GM19239 (cell line): ENCODE measurements at places on chromosomes 16 and 17.

- no peak for DNase-seq
Observed at GRCh38 chr17:81859906-81860755, at the start of gene P4HB. Gene P4HB (minus strand): TSS chr17:81860535. CDS start chr17:81860471, 64 bp downstream.

DNA sequence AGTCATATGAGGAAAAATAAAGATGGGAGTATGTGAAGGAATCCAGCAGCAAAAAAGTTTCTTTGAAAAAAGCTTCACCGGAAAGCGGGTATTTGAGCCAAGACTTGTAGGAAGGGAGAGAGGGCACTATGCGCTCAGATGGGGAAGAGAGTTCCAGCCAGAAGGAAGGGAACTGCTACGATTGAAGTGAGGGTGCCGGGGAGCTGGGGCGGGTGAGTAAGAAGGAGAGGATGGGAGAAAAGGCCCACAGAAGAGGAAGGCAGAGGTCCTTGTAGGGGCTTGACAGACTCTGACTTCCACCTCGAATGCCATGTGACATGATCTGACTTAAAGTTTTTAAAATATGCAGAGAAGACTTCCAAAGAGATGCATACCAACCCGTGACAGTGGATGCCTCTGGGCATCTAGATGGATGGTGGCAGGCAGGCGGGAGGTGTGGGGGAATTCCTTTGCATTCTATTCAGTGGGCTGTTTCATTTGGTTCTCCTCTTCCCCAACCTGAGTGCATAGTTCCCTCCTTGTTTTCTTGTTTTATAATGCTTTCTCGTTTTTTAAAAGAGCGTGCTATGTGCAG is 44.9 kb downstream of the CDRT4 start:
- DNase-seq = no peak

DNA sequence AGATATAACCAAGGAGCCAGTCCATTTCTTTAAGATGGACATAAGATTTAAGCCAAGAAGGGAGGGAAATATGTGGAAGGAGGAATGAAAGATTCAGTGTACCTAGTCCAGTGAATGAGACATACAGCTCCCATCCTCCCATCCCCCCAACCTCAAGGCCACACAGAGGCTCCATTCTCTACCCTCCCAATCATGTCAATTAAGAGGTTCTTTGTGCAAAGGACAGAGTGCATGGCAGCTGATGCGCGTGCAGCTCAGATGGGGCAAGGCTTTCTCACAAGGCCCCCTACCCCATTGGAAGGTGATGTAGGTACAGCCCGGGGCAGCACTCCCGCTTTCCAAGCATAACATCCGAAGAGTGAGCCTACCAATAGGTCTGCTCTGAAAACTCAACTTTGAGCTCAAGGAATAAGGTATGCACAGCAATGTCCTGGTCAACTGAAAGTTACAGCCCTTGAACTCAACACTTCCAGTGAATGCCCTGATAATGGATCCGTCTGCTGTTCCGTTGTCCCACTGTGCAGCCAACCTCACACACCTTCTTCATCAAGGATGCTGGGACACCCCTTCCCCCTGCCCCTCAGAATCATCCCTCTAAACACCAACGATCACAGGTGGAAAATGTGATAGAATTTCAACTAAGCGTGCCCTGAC is 458.1 kb downstream of the SOX9 start:
- DNase-seq = no peak

DNA sequence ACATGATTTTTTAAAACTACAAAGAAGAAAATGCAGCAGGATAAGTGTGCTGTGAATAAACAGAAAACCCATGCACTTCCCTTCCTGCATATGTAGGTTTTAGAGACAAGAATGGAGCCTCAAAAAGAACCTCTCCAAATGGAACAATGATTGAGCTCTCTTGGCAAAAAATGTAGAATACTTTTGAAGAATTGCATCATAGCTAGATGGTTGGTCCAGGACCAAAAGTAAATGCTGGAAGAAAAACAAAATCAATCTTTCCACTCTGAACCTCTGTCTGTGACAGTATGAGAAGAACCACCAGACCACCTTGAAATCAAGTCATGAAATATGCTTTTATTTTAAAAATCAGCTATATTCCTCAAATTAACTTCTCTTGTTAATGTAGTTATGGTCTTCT is 17.5 kb downstream of the HELZ start:
- no peak for DNase-seq

DNA sequence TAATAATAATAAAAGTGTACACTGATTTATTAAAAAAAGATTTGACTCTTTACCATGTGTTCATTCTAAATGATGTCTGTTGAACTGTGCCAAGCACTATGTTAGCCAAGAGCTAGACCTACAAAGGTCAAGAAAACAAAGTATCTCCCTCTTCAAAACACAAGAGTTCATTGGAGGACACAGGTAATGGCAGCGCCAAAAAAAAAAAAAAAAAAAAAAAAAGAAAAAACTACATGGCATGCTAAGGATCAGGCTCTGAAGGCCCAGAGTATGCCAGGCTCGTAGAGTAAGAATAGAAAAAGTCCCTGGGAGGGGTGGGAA is 35.2 kb downstream of the CYTH1 start:
- no peak for DNase-seq
